ENCODE measurements at places on chromosomes 13 and 19.
A peak's percentile ranks its signal among the peaks of the same experiment; 100 is the strongest.

DNA sequence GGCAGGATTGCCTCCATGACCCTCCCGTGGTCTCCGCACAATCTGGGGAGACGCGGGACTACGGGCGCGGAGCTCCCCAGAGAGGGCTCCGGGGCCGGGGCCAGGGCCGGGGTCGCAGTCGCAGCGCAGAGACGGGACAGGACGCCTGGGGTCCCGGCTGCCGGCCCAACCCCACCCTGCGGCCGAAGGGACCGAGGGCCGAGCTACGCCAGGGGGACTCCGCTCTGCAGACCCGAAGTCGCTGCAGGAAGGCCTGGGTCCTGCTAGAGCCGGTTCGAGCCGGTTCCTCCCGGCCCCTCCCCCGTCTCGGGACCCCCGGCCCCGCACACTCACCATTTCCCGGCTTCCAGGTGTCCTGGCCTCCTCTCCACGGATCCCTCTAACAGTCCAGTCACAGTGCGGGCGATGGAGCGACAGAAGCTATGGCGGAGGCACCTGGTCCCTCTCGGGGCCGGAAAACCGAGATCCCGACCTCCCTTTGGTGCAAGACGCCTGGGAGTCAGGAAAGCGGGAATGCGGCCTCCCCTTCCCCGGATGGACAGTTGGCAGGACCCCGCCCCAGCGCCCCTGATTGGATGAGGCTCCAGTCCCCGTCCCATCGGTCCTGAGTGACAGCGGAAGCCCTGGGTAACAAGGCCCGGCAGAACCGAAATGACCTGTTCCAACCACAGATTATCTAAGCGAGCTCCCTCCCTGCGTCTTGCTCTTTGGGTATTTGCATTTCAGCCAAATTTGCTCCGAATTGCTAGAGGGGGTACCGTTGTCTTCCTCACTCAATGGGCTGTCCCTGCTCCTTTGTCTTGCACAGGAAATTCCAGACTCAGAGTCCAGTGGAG lies at the start of gene ZNF625:
TSS of gene ZNF625 (minus strand) at position 512 of the 836 bp plus-strand sequence. CDS start at position 336, 176 bp downstream.
- no peak for DNase-seq

DNA sequence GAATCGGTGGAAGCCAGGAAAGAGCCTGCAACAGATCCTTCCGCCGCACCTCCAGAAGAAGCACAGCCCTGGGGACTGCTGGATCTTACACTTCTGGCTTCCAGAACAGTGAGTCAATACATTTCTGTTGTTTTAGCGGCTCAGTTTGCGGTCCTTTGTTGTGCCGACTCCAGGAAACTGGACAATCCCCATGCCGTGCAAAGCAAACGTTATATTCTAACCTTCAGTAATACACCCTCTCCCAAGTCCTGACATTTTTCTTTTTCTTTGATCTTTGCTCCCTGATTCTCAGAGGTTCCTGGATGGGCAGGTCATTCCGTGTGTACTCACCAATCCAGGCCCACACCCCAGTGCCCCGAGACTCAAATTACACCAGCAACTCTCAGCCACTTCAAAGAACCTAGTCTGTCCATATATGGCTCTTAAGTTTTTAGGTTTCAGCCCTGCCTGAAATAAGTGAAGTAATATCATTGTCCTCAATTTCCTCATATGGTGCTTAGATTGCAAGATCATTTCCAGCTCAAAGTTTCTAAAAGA lies 387.1 kb upstream of the SGCG start:
- peak; percentile 100 for DNase-seq

DNA sequence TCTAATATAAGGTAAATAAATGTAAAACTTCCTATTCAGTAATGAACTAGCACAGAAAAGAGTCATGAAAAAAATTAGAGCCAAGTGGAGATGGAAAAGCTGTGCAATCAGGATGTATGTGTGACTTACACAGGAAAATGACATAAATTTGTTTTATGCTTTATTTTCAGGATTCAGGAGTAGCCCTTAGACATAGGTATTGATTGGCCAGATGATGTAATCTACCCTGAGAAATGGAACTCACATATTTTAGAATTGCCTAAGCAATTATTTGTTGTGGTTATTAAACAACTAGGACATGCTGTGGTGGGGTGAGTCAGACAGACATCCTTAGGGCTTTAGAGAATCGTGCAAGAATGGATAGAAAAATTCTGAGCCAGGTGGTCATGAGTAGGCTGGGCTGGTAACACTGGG lies 110.6 kb downstream of the PCDH9 start:
- peak; percentile 46 for DNase-seq

DNA sequence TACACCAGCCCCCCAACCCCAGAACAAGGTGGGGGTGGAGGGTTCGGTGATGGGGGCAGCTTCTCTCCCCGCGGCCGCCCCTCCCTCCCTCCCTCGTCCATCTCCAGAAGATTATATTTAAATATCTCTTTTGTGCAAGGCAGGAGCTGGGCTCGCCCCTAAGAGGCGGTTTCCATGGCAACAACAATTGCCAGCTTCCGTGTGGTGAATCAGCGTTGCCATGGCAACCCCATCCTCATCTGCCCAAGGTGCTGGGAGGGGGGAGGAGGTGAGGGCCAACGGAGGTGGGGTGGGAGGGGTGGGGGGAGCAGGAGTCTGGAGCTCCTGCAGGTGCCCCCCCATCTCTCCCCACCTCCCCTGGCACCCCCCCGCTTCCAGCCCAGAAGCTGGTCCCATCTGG lies 46.4 kb downstream of the CELF5 start:
- DNase-seq: peak; percentile 52

DNA sequence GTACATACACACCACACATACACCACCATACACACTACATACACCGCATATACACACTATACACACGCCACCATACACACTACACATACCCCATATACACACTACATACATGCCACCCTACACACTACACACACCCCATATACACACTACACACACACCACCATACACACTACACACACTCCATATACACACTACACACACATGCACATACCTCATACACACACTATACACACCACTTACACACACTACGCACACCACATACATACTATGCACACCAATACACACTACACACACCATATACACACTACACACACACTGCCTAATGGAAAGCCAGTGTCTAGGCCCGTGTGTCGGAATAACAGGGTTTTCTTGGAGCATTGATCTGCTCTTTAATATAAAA lies 27.5 kb downstream of the CRYL1 start:
- DNase-seq: no peak

GRCh38 chr13:114072421-114072820 lies 60.0 kb downstream of the RASA3 start:
- no peak for DNase-seq

DNA sequence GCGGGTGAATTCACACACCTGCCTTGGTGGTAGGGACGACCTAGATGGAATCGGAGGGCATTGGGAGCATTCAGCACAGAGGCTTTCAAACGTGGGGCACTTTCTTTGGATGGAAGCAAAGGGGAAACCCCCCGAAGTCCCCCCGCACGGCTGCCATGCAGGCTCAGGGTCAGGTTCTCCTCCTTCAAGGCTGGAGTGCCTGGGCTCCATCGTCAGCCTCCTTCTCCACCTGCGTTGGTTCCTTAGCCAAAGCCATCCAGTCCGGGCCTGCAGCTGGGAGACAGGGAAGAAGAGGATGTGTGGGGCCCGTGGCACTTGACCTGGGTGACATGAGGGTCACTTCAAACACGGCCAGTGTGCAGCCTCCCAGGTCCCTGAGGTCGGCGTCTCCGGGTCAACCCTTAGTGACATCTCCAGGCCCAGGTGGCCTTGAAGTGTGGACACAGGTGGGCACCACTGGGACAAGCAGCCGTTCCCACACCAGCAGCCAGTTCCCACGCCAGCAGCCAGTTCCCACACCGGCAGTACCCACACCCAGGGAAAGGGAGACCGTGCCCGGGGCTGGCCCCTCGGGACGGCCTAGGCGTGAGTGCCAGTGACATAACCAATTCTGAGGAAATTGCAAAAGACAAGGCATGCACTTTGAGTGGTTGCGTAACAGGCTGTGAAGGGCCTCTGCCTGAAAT lies 116.0 kb downstream of the SOX1 start:
- DNase-seq: no peak

GRCh38 chr19:4139614-4140236 lies 13.7 kb upstream of the CREB3L3 start:
- DNase-seq: peak; percentile 40

DNA sequence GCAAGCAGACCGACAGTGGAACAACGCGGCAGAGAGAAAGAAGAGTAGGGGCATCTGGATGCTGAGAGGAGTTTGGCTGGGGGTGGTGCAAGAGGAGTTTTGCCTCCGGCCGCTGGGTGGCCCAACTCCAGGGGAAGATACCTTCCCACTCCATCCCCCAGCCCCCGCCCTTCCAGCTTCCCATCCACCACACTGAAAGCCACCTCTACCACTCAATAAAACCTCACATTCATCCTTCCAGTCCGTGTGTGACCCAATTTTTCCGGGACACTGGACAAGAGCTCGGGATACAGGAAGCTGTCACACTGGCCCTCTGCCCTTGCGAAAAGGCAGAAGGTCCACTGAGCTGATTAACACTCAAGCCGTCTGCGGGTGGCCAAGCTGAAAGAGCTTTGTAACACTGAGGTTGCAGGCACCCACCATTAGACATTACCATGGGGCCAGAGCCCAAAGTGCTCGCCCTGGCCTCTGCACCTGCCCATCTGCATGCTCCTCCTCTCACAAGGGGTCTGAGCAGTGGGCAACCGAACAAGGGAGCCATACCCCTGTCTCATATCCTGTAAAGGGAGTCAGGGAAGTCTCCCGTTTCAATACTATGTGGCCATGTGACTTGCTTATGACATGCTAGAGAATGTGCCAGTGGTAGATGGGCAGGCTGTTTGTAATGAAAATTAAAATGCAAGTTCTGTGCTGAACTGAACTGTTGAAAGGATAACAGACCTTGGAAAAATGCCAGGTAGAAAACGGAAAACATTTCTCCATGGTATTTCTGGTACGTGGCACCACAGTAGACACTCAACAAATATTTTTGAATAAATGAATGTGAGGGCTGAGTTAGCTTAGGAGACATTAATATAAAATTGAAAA lies 205.1 kb upstream of the STARD13 start:
- no peak for DNase-seq

DNA sequence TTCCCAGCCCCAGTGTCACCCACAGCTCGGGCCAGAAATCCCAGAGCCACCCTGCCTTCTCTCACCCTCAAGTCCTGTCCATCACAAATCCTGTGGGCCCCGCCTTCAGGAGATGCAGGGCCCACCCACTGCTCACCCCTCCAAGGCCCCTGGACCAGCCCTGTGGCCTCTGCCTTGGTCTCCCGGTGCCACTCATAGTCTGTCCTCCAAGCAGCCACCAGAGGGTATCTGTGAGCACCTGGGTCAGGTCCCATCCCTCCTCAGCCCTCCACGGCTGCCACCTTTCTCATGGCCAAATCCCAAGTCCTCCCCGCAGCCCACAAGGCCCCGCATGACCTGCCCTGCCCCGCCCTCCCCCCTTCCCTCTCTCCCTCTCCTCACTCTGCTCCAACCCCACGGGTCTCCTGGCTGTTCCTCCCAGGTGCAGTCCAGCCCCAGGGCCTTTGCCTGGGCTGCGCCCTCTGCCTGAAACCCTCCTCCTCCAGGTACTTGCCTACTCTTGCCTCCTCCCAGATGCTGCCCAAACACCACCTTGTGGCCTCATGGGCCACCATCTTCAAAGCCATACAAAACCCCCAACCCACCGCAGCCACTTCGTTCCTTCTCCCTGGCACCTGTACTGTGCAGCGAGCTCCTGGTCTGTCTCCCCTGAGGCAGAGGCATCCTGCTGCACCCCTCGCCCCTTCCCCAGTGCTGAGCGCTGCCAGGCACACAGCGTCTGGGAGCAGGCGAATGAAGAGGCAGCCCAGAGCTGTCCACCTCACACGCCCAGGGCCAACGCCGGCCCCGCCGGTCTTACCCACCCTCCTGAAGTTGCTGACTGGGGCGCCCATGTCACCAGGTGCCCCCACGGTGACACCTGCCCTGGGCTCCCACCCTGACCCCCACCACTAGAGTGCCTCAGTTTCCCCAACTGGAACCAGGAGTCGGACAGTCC lies 13.2 kb upstream of the UQCR11 start:
- DNase-seq: peak; percentile 33

DNA sequence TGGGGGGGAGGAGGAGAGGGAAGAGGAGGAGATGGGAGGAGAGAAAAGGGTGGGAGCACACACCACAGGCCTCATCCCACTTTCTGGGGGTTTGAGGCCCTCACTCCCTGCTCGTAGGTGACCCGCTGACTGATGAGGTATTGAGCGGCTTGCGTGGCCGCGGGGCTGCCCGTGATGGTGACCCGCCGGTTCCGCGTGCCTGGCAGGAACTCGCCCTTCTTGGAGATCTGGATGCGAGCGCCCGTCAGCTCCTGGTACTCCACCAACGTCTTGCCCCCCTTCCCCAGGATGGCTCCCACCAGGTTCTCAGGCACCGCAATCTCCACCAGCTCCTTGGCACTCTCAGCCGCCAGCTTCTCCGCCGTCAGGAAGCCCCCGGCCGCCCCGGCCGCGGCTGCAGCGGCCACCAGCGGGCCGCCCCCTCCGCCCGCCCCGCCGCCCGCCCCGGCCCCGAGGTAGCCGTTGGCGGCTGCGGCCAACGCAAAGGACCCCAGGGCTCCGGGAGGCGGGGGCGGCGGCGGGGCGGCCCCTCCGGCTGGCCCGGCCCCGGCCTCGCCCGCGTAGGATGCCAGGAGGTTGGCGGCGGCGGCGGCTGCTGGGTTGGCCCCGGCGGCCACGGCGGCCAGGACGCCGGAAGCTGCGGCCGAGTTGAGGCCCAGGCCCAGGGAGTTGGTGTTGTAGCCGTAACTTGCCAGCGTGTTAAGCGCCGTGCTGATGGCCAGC lies 25.4 kb upstream of the NANOS2 start:
- DNase-seq: no peak

DNA sequence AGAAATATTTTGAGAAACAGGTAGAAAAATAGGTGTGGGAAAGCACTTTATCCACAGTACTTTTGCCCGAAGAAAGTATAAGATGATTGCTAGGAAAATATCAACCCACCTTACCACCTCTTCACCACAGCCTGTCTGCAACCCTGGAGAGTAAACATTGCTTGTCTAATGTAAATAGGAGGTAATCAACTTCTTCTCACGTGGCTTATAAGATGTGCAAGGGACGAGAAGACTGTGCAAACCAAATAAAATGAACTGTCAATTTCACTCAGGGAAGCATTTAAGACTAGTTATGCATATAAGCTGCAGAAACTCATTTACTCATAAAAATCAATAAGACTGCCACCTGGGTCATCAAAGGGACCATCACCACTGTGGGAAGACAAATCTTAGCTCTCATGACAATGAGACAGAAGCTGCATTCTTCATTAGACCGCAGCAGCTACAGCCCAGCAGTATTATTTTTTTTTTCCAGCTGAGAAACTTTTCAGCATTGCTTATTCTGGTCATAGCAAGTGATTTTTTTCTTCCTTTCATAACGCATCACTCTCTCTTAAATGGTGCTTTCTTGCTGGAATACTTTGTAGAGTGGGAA lies 807.7 kb upstream of the GPC6 start:
- no peak for DNase-seq

All from SW480 (cell line).